AG04449 (cell line): ENCODE measurements at places on chromosomes 11 and 22.

- DNase-seq: no peak
Measured at GRCh38 chr11:21602699-21603098, 590.2 kb upstream of the ANO5 start.

GRCh38 chr22:28241656-28242290, 322.7 kb upstream of the PITPNB start:
- no peak for DNase-seq

DNA sequence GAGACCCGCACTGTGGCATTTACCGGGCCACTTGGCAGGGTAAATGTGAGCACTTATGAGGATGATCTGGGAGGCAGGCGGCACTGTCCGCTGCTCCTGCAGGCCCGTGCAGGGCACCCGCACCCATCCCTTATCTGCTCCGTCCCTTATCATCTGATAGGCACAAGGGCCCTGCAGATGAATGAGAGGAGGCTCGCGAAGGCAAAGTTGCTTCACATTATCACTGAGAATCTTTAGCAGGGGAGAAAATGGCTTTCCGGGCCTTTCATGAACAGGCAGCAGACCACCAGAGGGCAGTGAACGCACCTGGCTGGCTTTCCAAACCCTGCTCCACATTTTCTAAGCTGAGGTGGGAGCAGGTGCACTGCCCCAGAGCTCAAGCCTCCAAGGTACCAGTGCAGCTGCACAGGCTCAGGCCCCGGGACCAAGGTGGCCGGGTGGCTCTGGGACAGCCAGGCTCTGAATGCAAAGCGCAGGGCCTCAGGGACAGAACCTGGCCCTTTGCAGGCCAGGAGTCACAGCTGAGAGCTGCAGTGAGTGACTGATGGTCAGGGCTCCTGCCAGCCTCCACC, 165.6 kb downstream of the SHANK2 start:
- no peak for DNase-seq

GRCh38 chr11:6260207-6260726, 629 bp downstream of the CCKBR start:
- DNase-seq: no peak

- no peak for DNase-seq
Measured at GRCh38 chr11:104333977-104334376, 170.0 kb upstream of the PDGFD start.

GRCh38 chr11:78714539-78714938, 139.9 kb upstream of the NARS2 start:
- DNase-seq: no peak

GRCh38 chr11:126112547-126112946, 49.9 kb upstream of the CDON start:
- DNase-seq: no peak

GRCh38 chr11:131859538-131860210, 489.3 kb downstream of the NTM start:
- no peak for DNase-seq

DNA sequence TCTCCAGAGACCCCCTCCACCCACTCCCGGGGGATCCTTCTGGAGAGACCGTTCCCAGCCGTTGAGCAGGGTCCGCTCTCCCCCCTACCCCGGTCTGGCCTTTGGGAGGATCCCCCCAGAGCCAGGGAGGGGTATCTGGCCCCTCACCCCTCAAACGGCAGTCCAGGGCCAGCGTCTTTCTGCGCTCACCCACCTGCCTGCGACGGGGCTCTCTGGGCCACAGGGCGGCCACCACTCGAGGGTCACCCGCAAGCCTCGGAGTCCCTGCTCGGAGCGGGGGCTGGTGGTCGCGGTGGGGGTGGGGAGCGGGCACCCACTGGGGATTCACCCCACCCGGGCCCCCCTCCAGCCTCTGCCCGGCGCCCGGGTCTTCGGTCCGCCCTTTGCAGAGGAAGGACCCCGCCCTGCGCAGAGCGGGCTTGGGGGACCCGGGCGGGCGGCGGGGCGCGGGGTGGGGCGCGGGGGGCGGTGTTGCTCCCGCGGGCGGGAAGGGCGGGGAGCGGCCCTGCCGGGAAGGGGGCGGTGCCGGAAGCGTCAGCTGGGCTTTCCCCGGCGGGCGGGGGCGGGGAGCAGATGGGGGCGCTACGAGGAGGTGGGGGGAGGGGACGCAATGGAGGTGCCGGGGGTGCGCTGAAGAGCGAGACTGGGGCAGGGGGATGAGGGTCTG, 16.6 kb downstream of the CRELD2 start:
- DNase-seq: no peak

- DNase-seq: no peak
Measured at GRCh38 chr11:121309688-121310087, 17.1 kb downstream of the SC5D start.

DNA sequence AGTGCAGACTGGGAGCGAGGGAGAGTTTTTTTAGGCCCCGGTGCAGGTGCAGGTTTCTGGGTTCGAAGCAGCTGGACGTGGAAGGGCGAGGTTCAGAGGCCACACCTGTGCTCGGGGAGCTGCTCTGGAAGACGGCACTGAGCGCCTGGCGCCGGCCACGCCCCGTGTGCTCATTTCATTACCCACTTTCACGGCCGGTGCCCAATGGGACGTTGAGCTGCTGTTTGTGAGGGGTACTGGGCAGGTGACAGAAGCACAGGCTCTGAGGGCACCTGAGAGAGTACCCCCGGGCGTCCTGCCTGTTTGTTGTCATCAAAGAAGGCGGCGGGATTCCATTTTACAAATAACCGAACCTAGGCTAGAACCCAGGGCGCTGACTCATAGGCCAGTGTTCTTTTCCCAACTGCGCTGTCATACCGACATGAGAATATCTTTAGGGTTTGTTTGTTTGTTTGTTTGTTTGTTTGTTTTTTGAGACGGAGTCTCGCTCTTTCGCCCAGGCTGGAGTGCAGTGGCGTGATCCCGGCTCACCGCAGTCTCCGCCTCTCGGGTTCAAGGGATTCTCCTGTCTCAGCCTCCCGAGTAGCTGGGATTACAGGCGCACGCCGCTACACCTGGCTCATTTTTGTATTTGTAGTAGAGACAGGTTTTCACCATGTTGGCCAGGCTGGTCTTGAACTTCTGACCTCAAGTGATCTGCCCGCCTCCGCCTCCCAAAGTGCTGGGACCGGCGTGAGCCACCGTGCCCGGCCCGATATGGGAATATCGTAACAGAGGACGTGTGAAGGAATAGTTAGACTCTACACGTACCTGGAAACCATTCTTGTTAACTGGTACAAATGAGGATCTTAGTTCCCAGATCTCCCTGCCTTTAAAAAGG, 16.6 kb upstream of the SPTBN2 start:
- DNase-seq: no peak

GRCh38 chr22:22884888-22885840, 2.5 kb upstream of the IGLL5 start:
- no peak for DNase-seq

- peak; percentile 57 for DNase-seq
Measured at GRCh38 chr11:11988099-11988651, 20.3 kb downstream of the DKK3 start.

DNA sequence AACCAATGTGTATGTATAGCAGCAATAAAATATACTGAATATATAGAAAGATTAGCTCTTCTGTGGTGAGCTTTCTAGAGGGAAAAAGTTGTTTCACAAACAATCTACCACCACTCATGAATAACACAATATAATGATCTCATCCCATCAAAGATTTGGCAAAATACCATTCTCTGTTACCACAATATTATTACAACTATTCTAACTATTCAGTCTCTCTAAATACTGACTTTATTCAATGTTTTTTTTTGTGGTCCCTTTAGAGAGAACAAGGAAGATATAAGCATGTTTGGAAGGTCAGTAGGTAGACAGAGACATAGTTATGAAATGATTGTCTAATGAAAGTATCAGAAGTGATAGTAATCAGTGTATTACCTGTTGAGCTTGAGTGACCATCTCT, 7.8 kb downstream of the CCDC90B start:
- DNase-seq: no peak

GRCh38 chr11:57421805-57422204, 5.1 kb downstream of the SLC43A3 start:
- DNase-seq: no peak

GRCh38 chr11:36312611-36313472, 16.8 kb downstream of the PRR5L start:
- no peak for DNase-seq

DNA sequence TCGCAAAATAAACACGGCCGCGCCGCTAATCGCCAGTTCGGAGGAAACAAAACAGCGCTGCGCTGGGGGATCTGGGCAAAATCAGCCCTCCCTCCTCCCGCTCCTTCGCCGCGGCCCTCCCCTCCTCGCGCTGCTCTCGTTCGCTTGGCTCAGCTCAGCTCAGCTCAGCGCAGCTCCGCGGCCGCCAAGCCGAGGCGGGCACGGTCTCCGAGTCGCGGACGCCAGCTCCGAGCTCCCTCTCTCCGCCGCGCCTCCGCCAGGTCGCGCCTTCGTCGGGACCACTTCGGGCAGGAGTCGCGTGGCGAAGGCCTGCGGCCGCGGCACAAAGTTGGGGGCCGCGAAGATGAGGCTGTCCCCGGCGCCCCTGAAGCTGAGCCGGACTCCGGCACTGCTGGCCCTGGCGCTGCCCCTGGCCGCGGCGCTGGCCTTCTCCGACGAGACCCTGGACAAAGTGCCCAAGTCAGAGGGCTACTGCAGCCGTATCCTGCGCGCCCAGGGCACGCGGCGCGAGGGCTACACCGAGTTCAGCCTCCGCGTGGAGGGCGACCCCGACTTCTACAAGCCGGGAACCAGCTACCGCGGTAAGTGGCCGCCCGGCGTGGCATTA, at the start of gene SPON1:
TSS of gene SPON1 (plus strand) at position 162 of the 607 bp plus-strand sequence. CDS start at position 344, 182 bp downstream.
- DNase-seq: no peak

DNA sequence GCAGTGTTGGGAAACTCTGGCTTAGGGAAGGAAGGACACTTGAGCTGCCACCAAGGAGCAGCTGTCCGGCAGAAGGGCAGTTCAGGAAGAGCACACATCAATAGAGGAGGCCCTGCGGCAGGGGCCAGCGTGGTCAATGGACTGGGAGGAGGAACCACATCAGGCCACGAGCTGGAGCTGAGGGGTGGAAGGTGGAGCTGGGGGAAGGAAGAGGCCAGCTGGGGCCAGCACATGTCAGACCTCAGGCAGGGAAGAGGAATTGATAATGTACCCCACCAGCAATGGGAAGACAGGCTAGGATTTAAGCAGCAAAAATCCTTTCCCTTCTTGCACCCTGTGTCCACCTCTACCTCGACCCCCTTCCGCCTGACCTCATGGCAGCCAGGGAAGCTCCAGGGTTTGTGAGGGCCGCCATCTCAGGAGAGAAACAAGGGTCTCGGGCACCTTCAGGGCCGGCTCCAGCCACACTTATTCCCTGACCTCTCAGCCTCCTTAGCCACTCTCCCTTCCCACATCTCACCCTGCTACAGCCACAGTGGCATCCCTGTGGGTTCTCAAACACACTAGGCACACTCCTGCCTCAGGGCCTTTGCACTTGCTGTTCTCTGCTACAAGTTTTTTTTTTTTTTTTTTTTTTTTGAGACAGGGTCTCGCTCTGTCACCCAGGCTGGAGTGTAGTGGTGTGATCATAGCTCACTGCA, 157.8 kb upstream of the GRK3 start:
- DNase-seq: no peak

DNA sequence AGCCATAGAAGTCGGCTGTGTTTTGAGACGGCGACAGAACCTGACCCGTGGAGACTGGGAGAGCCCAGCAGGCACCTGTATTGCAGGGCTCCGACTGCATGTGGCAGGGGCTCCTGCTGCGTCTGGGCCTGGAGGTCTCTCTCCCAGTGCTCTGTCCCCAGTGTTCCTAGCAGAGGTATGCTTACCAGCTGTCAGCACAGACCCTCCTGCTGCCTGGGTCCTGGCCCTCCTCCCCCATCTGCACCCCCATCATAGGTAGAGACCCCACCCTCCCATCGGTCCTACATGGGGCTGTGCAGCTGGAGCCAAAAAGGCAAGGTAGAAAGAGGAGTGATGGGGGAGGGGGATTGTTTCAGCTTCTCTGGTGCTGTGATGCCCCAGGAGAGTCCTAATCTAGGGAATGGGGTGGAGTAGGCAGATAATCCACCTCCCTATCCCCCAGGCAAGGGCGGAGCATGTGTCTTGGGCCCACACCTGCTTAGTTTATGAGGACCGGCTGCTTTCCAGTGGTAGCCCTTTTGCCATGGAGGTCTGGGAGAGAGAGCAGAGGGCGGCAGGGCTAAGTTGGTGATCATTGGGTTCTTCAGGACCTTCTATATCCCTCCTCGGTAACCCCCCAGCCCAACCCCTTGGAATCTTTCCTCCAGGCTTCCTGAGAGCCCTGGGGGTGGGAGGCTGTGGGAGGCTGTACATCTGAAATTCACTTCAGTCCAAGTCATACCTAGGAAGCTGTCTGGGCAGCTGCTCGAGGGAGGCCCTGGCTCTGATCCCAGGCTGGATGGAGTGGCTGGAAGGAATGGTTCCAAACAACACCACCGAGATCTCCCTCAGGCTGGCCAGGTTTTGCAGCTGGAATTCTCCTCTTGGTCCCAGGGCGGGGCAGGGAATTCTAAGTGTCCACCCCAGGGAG, 5.3 kb downstream of the SLC7A4 start:
- DNase-seq: no peak

GRCh38 chr11:113528982-113529381, 53.8 kb upstream of the DRD2 start:
- no peak for DNase-seq

DNA sequence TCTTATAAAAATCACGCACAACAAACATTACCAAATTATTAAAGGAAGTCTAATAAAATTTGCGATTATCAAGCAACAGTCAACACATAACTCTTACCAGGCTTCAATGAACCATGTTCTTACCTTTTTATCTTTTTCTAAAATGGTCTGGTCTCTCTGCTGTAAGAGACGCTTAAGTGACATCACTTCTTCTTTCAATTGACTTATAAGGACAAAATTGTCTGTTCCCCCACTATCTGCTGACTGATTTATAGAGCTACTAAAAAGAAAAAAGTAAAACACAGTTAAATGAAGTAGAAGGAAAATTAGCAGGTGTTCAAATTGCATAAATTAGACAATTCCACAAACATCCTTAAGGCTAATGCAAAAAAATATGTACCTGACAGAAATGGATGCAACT, 10.9 kb downstream of the FAM76B start:
- no peak for DNase-seq

- DNase-seq: no peak
Measured at GRCh38 chr11:128618603-128619002, 31.2 kb upstream of the ETS1 start.

- DNase-seq: no peak
Measured at GRCh38 chr11:48341466-48341865, 16.7 kb downstream of the OR4C3 start.

DNA sequence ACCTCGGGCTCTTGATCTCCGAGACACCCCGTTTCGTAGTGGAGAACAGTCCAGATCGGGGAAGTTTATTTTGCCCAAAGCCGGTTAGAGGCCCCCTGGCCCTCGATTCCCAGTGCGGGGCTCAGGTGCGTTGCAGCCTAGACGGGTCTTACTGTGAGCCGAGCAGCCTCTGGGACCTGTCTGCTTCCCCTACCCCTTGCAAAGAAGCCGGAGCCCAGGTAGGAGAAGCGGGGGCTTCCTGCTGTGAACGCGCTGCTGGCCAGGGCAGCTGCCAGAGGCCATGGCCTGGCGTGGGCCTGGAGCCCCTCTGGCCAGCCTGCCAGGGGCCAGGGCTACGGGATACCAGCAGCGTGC, 621 bp downstream of the TSPO start:
- no peak for DNase-seq

GRCh38 chr22:37797874-37798500, 9.7 kb upstream of the GCAT start:
- DNase-seq: no peak
